ENCODE measurements at places on chromosomes 12 and 14.

GRCh38 chr12:3205742-3206519 lies 128.8 kb downstream of the TSPAN9 start:
- DNase-seq, result no peak

DNA sequence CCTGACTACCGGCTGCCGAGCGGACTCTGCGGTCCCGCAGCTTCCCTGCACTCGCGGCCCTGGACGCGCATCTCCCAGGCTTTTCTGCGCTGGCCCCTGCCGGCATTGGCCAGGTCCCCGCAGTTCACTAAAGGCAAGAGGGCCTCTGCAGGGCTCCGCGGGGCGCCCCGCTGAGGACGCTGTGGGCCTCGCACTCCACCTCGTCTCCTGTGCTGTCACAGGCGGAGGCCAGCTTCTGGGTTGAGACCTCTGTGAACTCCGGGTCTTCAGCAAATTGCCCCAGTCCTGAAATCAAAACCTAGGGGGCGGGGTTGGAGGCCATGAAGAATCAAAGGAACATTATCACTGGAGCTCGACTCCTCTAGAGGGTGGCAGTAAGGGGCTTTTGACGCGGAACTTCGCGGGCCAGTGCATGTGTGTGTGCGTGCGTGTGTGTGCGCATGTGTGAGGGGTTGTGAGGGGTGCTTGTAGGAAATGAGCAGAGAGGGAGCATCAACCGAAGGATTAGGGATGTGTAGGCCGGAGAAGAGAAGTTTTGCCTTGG lies 68.5 kb upstream of the CAPRIN2 start:
- DNase-seq, result peak; percentile 73

GRCh38 chr12:43317156-43317555 lies 234.8 kb downstream of the ADAMTS20 start:
- DNase-seq, result no peak

DNA sequence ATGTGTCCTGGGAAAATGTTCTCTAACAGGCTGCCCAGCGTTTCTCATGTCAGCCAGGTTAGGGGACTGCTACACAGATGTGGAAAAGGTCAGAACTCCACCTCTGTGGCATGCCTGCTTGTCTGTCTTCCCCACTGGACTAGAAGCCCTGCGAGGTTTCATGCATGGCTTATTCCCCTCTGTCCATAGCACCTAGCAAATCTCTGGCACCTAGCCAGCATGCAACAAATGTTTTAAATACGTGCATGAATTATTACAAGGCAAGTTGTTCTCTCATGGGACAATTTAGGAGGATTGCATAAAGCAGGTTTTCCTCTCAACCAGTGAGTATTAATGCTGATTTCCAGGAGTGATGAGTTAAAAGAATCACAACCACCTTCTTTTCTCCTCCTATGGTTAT lies 21.4 kb upstream of the KCNK13 start:
- no peak for DNase-seq

DNA sequence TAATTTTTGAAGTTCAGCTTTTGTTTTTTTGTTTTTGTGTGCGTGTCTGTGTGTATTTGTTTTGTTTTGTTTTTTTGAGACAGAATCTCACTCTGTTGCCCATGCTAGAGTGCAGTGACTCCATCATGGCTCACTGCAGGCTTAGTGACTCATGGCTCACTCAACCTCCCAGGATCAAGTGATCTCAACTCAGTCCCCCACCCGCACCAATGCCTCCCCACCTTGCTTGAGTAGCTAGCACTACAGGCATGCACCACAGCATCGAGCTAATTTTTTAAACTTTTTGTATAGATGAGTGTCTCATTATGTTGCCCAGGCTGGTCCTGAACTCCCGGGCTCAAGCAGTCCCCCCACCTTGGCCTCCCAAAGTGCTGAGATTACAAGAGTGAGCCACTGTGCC lies 981.4 kb downstream of the BCL11B start:
- DNase-seq, result no peak

DNA sequence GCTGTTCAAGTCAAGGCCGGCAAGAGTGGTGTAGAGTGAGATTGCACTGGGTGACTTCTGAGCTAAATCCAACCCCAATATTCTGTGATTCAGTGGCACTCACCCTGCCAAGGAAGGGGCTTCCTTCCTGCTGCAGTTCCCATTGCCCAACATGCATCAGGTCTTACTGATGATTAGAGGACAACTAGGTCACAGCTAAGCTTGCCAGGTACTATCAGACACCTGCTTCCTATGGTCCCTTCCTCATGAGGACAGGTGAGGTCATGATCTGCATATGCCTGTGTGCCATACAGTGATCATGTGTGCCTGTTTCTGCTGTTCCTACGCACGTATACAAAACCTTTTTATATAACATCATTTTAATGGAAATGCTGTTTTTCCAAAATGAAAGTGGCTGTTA lies 1.7 kb upstream of the CTDSP2 start:
- no peak for DNase-seq

DNA sequence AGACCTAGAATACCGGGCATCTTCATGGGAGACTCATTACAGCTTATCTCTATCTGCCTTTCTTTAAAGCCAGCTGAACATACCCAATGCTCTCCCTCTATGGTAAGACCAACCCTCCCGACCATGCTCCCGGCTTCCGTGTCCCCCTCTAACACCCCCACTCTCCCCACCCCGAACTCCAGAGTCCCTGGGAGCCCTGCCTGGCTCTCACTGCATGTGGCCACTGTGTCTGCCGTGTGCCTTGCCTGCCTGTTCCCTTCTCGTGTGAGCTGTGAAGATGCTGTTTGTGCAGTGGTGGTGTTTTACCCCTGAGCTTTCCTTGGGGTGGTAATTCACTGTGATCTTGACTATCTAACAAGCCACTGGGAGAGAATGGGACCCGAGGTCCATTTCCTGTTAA lies 146.4 kb upstream of the FKBP4 start:
- no peak for DNase-seq

DNA sequence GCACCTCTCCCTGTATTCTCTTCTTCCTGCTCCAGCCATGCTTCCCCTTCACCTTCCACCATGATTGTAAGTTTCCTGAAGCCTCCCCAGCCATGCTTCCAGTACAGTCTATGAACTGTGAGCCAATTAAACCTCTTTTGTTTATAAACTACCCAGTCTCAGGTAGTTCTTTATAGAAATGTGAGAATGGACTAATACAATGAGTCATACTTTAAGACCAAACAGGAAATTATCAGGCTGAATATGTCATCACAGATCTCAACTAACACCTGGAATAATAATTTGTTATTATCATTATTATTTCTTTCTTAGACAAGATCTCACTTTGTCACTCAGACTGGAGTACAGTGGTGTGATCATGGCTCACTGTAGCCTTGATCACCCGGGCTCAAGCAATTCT lies 85.4 kb downstream of the KCNMB4 start:
- no peak for DNase-seq

DNA sequence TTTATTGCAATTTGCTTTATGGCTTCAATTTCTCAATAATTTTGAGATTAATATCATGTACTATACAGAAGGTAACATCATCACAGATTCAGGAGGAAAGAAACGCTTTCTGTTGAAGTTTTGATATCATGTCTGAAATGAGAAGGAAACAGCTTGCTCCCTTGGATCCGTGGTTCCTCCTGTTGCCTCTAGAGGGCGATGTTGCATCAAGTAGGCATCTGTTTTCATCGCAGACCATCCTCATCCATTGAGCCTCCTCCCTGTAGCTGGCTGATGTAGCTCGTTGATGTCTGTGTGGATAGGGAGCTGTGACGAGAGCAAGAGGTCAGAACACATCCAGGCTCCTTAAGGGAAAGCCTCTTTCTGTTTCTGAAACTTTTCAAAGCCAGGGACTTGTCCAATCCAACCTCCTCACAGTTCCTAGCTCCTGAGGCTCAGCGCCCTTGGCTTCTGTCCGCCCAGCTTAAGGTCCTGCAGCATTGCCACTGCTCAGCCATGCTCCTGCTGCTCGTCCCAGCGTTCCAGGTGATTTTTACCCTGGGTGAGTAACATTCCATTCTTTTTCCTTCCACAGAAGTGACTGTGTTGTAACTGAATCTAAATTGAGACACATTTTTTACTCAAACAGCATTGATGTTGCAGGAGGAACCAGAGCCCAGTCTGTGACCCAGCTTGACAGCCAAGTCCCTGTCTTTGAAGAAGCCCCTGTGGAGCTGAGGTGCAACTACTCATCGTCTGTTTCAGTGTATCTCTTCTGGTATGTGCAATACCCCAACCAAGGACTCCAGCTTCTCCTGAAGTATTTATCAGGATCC lies 304.8 kb upstream of the OR4E1 start:
- peak; percentile 78 for DNase-seq

- no peak for DNase-seq
Observed at GRCh38 chr14:54743382-54743781, 159.2 kb downstream of the GCH1 start.

- no peak for DNase-seq
Observed at GRCh38 chr14:89367779-89368120, 49.3 kb downstream of the FOXN3 start.

GRCh38 chr14:54002653-54003052 lies 46.0 kb upstream of the BMP4 start:
- no peak for DNase-seq

DNA sequence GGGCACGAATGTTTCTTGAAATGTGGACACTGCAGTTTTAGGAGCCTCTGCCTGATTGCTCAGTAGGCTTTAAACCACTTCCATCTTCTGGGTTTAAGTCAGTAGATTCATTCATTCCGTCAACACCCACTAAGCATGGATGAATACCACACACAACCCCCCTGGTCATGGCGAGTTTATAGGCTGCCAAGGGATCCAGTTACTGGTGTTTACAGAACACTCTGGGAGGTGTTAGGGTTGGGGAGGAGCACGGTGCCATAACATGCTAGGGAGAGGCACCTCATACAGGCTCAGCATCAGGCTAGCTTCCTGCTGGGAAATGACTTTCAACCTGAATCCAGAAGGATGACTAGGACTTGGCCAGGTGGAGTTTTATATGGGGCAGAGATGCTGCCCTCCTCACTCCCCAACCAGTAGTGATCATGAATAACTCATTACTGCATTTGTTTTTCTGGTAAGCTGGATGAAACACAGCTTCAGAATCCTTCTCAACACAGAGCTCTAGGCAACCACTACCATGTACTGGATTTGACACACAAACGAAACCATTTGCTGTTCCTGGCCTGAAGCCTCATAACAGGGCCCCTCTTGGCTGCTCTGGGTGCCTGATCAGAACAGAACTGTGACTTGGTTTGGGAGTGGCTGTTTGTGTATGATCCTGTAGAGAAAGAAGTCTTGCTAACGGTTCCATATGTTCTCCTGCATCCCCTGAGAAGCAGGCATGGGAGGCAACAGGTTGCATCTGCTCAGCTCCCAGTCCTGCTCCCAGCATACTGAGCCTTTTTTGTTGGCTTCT lies 47.9 kb downstream of the FBXW8 start:
- DNase-seq, result no peak

DNA sequence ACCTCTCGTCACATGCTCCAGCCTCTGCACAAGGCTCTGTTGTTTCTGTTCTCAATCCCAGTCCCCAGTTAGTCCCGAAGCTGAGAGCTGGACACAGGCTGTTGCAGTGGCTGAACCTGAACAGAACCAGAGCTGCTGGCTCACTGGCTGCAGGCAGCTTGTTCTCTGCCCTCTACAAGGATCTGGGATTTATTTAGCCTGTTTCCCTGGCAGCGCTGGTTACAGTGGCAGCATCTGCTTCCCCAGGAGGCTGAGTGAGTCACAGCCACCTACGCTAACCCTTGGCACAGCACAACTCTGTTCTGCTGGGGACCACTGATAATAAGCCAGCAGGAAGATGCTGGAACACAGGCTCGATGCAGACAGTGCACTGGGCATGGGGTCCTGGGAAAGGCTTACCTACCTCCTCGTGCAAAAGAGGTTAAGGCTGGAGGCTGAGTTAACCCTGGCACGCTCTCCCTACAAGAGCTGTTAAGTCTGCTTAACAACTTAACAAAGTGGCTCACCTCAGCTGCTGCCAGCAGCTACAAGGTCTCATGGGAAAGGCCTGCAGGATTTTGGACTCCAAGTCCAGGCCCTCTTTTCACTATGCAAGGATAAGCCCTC lies 299.6 kb downstream of the PCNX1 start:
- DNase-seq, result no peak

GRCh38 chr12:96053476-96054243 lies 18.3 kb upstream of the LTA4H start:
- DNase-seq, result no peak

- no peak for DNase-seq
Observed at GRCh38 chr14:73599499-73599898, 7.8 kb downstream of the ACOT4 start.

- DNase-seq, result peak; percentile 82
Observed at GRCh38 chr14:52695481-52696091, at the start of gene ERO1A. Gene ERO1A (minus strand): TSS chr14:52695558. CDS start chr14:52695481, 77 bp downstream.

All from hematopoietic multipotent progenitor cell treated with erythropoietin and hydrocortisone succinate and interleukin-3 and kit ligand, for 6 days (in vitro differentiated cells).